ENCODE measurements at places on chromosomes 16 and 17.

GRCh38 chr17:49512296-49513043 lies 17.4 kb downstream of the NGFR start:
- DNase-seq, result no peak

DNA sequence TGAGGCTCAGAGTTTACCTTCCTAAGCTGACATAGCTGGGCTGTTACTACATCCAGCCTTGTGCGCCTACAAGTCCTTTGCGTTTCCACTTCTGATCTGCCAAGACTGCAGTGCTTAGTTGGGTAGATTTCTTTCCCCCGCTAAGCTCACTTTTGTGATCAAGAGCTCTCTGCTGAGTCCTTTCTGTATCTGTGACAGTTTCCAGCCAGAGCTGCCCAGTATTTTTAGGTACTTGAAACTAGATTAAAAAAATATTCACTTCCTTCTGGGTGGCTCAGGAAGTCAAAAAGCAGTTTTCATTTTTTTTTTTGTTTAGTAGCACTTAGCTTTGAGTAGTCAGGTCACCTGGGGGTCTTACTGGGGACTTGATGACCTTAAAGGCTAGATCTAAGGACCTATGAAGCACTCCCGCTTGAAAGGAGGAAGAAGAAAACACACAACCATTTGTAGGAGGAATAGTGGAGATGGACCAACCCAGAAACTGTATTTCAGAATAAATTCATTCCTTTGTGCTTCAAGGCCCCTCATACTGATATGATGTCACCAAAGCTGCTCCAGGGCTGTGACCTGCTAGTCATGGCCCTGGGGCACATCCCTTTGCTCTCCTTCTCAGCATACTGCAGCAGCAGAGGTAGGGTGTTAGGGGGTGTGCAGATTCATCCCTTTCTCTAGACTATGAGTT lies 75.6 kb upstream of the HNF1B start:
- DNase-seq, result no peak

DNA sequence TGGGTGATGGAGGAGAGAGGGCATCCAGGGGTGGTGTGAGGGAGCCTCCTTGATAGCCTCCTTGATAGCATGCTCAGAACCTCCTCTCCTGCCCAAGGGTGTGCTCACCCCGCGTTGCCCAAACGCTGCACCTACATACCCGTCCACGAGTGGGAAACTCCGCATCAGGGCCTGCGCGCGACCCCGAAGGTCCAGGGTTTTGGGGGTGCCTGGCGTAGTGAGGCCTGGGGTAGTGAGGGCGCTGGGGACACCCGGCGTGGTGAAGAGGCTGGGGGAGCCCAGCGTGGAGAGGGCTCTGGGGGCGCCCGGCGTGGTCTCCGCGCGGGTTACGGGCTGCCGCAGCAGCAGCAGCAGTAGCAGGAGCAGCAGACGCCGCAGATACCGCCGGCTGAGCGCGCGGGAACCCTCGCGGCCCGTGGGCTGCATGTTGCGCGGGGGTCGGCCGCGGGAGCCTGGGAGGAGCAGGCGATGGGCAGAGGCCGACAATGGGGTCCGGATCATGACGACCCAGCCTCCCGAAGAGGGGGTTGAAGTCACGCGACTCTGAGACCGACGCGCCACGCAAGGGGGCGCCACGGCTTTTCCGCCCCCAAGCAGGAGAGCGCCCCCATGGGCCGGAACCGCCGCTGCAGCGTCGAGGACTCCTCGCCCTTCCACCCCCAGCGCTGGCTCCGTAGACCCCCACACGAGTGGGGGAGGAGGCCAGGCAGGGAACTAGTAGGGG lies at the start of gene DPEP3:
Gene DPEP3 (minus strand): TSS at position 545 of the 724 bp plus-strand sequence. CDS start 119 bp downstream, at position 426.
- DNase-seq, result no peak

- DNase-seq, result no peak
Measured at GRCh38 chr16:56225017-56225742, 33.9 kb downstream of the GNAO1 start.

DNA sequence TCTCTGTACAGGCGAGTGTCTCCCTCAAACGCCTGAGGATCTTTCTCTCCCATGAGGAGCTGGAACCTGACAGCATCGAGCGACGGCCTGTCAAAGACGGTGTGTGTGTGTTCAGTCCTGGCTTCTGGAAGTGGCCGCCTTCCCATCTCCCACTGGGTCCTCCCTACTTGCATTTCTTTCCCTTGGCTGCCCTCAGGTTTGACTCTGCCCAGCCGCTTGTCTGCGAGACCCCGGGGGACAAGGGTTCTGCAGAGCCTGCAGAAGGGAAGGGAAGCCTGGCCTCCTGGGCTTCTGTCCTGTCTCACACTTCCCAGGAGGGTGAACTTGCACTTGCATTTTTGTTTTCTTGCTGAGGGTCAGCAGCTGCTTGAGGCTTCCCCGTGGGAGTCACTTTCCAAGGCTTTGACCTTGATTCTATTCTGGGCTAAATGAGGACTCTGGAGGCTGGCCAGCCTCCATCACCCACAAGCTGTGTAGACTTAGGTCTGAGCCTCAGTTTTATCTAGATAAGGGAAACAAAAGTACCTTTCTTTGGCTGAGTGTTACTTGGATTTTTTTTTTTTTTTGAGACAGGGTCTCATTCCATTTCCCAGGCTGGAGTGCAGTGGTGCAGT lies 122.3 kb downstream of the ABCC1 start:
- no peak for DNase-seq

DNA sequence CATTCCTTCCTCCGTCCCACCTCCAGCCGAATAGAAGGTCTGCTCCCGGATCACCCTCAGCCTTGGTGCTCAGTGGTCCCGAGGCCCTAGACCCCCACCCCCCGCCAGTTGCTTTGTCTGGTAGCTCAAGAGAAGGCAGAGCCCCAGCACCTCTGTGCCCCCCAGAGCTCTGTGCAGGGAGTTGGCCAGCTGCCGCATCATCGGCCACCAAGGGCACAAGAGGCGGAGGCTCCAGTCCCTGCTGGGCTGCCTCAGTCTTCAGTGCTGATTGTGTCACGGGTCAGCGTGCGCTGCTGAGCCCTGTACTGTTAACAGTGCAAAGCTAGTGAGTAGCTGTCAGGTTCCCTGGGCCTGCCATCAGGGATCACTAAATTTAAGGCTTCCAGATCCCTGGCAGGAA lies 22.2 kb upstream of the DRG2 start:
- DNase-seq, result no peak

DNA sequence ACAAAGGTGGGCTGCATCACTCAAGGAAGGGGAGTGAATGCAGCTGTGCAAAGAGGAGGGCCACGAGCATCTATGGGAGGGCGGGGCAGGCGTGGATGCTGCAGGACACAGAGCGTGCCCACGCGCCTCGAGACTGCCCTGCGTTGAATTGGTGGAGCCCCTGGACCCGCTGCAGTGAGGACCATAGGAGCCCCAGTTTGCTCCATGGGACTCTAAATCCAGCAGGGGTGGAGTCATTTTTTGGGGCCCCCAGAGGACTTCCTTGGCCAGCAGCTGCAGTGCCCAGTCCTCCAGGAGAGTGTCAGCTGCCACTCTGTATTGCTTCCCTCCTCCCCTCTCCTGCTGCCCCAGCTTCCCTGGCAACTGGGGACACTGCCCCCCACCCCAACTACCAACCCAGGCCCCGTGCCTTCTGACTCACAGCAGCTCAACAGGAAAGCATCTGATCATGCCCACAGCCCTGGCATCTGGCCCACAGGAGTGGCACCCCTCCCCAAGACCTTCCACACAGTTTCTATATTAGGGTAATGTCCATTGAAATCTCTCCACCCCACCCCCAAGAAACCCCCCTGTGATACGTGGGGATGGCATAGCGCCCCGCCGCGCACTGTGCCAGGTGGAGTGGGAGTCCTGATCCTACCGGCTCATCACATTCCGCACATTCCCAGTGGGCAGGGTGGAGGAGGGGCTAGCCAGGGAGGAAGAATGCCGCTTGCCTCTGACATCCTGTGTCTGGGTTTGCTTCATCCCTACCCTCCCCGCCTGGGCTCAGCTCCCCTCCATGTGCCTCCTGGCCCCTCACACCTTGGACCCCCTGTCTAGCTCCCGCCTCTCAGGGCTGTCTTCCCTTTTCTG lies 27.8 kb upstream of the ITGA3 start:
- no peak for DNase-seq

DNA sequence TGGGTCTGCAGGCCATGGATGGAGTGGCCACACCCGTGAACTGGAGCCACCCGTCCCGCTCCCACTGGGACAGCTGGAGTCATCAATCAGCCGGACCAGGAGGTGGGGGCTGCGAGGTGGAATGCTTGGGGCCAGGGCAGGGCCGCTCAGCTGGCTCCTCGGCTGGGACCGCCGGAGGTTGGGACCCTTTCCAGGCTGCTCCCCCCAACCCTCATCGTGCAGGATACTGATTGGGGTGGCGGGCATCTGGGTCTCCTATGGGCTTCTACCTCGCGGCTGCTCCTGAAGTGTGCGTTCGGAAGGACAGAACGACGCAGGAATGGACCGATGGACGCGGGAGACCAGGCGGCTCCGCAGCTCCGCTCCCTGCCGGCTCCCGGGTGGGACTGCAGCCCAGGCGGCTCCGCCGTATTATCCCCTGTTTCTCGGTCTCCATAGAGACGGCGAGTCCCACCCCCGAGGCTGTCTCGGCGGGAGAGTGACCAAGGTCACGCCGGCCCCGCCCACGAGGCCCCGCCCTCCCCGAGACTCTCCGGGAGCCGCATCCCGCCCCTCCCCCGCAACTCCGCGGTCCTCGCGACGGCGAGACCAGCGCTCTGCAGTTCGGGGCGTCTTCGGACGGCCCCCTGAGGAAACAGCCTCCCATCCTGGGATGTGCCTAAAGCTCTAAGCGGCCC lies at the start of gene TPPP3:
Gene TPPP3 (minus strand): TSS at position 388 of the 677 bp plus-strand sequence. CDS start 2,387 bp downstream, outside the sequence.
- DNase-seq, result peak; percentile 47

DNA sequence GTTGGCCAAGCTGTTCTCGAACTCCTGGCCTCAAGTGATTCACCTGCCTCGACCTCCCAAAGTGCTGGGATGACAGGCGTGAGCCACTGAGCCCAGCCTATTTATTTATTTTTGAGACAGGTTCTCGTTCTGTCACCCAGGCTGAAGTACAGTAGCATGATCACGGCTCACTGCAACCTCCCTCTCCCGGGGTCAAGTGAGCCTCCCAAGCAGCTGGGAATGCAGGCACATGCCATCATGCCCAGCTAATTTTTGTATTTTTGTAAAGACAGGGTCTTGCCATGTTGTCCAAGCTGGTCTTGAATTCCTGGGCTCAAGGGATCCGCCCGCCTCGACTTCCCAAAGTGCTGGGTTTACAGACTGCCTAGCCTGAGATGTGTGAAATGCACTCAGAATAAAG lies 10.2 kb upstream of the SEC14L1 start:
- DNase-seq, result no peak

- peak; percentile 72 for DNase-seq
Measured at GRCh38 chr17:4420692-4421131, 13.0 kb upstream of the SPNS3 start.

- DNase-seq, result no peak
Measured at GRCh38 chr16:28181515-28181914, 30.2 kb downstream of the XPO6 start.

DNA sequence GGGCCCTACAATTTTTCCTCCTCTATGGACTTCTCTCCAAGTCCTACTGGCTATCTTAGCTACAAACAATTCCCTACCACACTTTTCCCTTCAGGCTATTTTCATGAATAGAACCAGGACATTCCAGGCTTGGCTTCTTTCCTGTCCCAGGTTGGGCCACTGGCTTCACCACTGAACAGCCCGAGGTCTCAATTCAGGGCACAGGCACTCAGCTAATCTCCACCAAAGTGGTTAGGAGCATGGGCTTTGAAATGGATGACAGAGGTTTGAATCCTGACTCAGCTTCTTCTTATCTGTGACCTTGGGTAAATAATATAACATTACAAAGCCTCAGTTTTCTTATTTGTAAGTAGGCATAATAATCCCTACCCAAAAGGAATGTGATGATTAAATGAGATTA lies 50.9 kb upstream of the ZNF629 start:
- DNase-seq, result no peak

- DNase-seq, result no peak
Measured at GRCh38 chr17:81676906-81677305, 6.7 kb downstream of the ARL16 start.

DNA sequence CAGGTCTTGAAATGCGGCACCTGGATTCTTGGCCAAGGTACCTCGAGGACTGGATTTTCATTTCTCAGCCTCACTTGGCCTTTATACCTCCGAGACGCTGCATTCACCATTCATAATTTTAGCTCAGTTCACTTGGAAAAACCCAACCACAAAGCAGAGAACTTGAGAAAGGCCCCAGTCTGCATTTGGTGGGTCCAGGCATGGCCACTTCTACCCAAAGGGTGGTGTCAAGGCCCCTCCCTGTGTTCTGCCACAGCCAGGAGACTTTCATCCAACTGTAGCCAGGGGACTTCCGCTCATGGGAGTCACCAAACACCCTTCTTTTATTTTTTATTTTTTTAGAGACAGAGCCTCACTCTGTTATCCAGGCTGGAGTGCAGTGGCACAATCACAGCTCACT lies 14.7 kb upstream of the TVP23A start:
- DNase-seq, result no peak

DNA sequence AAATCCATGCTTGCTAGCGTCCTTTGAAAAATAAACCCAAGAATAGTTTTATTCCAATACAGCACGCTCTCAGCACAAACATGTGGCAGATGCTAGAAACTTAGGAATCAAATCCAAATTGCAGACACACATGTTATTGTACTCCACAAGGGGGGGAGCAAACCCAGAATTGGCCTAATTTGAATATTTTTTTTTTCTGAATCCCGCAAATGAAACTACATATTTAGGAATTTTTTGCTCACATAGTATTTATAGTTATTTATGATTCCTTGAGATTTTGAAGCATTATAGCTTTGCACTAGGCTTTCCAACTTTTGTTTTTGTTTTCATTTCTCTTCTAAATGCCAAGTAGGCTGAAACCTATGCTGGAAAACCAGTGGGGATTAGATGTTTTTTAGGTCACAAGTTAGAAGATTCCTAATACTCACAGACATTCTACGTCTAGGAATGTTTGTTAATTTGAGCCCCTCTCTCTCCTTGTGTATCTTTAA lies 59.3 kb upstream of the CDH11 start:
- no peak for DNase-seq

All from CD4-positive, alpha-beta T cell treated with Interleukin-4 for 4 hours (primary cell).